ENCODE measurements at places on chromosomes 2 and 18.

DNA sequence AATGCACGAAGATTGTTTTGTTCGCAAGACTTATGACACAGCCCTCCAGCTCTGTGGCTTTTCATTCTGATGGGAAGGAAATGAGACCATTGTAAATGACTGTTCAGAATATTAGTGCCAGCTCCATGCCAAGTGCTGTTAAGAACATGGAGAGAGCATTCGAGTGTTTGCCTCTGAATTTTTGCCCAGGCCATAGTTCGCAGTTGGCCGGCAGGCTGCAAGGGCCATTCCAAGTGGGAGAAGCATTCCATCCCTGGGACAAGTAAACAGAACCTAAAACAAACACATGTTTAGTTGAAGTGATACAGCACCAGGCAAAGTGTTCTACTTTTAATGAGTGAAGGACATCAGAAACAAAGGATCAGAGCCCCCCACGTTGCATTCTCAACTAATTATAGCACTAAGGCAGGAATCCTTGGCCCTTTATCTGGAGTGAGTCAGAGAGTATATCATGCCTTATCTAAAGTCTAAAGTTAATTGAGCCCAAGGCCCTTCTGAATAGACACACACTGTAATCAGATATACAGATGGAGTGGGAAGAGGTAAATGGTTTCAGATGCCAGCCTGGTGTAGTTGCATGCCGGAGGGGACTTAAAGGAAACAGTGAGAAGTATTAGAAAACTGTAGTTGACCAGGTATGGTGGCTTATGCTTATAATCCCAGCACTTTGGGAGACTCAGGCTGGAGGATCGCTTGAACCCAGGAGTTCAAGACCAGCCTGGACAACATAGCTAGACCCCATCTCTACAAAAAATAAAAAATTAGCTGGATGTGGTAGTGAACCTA, 53.3 kb downstream of the NEDD4L start:
- DNase-seq, result no peak

DNA sequence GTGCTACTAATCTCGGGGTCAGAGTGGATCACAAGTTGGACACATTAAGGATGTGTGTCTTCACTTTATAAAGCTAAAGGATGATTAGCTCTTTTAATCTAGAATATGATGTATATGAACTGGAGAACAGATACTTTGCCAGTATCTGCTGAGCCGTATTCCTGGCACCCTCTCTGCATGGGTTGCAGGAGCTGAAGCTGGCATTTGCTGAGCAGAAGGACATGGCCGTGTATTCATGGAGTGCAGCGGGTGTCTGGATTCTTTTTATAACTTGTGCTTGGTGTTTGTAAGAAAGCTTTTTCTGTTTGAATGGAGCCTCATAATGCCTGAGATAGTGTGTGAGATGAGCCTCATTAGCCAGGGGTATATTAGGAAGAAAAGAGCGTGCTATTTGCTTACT, 103.9 kb upstream of the MCFD2 start:
- no peak for DNase-seq

GRCh38 chr2:46655551-46656436, 176.4 kb downstream of the TMEM247 start:
- DNase-seq, result no peak

GRCh38 chr2:234881413-234882241, 70.2 kb upstream of the SH3BP4 start:
- DNase-seq, result no peak

DNA sequence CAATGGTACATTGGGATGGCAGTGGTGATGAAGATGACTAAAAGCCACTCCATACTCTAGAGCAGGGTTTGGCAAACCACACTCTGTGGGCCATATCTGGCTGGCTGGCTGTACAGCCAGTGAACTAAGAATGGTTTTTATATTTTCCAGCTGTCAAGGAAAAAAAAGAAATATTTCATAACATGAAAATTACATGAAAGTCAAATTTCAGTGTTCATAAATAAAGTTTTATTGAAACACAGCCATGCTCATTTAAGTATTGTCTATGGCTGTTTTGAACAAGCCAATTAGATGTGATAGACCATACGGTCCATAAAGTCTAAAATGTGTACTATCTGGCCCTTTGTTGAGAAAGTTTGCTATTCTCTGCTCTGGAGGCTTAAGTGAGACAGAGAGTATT, 1.5 kb downstream of the TTC21B start:
- no peak for DNase-seq

DNA sequence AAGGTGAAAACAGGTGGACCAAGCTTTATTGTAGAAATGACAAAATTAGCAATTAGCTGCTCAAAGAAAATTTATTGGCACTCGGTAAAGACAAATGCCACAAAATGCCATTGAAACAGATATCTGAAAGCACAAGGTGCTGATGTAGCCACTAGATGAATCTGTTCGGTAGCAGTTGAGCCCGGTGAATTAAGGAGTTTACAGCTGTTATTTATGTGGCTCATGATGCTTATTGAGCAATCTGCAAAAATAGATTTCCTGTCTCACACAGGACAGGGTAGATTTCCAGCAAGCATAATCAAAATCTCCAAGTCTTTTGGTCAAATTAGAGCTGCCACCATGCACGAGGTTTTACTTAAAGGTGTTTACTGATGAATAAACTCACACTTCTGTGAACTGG, 182.2 kb downstream of the PPP1R1C start:
- DNase-seq, result no peak

- DNase-seq, result peak; percentile 0
Observed at GRCh38 chr2:176553685-176554100, 284.5 kb downstream of the MTX2 start.

DNA sequence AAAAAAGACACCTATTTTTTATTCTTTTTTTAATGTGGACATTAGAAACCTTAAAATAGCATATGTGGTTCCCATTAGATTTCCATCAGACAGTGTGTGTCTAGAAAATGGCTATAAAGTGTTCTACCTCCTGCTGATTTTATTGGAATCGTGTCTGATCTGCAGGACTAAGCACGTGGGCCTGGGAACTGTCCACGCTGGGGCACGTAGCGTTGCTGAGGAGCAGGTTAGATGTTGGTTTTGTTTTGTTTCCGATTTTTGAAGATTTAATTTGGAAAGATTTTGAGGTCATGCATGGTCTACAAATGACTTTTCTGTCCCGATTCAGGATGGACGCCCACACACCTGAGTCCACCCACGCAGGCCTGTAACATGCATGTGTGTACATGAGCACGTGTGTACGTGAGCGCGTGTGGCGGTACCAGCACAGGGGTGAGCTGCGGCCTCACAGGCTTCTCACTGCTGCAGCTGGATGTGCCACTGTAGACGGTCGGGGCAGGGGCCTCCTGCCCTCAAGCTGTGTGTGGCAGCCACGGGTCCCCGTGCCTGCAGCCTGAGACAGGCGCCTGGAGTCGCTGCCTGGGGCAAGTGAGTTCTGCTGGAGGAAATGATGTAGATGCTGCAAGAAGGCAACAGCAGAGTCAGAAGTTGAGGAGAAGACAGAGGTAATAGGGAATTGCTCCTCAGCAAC, 99.7 kb upstream of the CTDP1 start:
- DNase-seq, result no peak

DNA sequence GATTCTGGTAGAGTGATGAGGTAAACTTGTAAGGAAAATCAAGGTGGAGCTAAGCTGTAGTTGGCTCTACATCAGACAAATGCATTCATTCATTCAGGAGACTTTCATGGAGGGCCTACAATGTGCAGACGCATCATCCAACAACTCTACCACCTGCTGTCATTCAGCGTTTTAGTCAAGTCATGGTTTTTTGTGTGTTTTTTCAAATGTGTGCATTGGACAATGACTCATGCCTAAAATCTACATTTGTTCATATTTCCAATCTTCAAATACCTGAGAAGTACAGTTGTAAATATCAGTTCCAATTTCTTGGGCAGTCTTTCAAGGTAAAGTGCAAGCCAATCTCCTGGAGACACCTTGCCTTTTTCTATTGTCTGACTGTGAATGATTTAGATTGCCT, 108.0 kb upstream of the LGALSL start:
- DNase-seq, result no peak

GRCh38 chr2:104878863-104879512, 25.1 kb downstream of the POU3F3 start:
- no peak for DNase-seq

DNA sequence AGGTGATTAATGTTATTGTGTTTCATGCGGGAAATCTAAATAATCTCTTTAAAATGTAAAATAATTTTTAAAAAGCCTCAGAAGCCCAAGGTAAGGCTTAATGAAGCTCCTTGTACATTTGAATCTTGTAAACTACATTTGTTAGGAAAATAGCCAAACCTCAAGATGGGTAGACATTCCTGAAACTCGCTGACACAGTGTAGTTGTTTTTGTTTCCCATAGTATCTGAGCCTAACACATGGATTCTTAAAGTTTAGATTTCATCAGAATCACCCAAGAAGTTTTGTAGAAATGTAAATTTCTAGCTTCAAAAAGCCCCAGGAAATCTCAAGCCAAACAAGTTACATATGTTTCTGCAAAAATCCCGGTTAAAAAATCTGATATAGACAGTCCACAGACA, 1221.1 kb upstream of the ACVR2A start:
- no peak for DNase-seq

- no peak for DNase-seq
Observed at GRCh38 chr18:79393181-79393634, 2.5 kb upstream of the NFATC1 start.

DNA sequence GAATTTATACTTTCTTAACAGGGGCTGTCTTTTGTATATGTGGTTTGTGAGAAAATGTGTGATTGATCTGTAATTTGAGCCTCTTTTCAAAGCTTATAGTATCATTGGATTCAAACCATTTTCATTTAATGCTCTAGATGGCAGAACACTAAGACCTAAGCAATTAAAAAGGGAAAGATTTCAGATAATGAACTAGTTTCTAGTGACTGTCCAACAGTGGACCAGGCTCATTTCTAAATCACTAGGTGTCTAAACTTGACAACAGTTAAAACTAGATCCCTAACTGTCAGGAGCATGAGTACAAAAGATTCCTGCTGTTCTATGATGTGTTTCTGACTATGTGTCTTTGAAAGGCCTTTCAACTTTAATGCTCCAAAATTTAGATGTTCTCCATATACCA, 54.6 kb downstream of the ANKRD44 start:
- DNase-seq, result no peak

DNA sequence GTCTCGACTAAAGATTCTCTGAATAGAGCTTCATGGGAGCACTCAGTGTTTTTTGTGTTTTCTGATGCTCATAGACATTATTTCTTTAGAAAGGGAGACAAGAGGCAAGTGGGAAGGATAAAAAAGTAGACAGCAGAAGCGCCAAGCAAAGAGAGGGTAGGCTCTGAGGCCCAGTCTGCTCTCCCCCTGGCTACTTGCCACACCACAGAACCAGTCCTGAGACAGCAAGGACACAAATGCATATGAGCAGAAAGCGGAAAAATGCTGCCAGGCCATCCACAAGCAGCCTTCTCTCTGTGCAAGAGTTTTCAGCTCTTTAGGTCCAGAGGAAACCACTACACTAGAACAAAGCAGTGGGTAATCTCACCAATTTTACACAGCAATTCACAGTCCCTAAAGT, 285.4 kb downstream of the ZNF521 start:
- no peak for DNase-seq

GRCh38 chr2:64876137-64876647, 113.0 kb upstream of the SLC1A4 start:
- DNase-seq, result no peak

- DNase-seq, result no peak
Observed at GRCh38 chr2:68569604-68570003, 73.8 kb upstream of the PROKR1 start.

DNA sequence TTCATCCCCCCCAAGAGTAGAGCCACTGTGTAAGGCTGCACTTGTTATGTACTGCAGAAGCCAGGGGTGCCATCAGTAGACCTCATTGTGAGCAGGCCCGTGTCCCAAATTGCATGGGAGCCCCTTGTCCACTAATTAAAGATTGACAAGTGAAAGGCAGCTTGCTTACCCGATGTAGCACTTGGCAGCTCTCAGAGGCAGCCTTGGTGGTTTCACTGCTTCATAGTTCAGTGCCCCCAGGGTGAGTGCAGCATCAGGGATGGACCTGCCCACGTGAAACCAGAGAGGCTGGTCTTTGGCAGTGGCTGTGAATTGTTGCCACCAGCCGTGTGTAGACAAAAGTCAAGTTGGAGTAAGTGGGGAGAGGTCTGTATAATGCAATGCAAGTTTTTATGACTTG, 13.3 kb downstream of the TUBB6 start:
- no peak for DNase-seq

DNA sequence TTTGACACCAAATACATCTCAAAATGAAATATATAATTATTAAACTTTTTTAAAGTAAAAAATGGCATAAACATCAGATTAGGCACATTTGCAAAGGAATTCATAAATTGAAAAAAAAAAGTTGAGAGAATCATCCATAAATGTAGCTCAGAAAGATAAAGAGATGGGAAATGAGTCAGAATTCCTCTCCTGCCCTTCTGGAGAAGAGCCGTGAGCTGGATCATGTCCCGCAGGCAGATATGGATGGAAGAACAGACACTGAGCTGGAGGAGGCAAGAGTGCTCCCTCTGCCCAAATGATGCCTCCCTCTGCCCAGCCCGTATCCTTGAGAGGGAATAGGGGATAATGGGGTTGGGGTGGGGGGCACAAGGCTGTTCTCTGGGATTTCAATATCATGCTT, 190.9 kb downstream of the TFCP2L1 start:
- no peak for DNase-seq

DNA sequence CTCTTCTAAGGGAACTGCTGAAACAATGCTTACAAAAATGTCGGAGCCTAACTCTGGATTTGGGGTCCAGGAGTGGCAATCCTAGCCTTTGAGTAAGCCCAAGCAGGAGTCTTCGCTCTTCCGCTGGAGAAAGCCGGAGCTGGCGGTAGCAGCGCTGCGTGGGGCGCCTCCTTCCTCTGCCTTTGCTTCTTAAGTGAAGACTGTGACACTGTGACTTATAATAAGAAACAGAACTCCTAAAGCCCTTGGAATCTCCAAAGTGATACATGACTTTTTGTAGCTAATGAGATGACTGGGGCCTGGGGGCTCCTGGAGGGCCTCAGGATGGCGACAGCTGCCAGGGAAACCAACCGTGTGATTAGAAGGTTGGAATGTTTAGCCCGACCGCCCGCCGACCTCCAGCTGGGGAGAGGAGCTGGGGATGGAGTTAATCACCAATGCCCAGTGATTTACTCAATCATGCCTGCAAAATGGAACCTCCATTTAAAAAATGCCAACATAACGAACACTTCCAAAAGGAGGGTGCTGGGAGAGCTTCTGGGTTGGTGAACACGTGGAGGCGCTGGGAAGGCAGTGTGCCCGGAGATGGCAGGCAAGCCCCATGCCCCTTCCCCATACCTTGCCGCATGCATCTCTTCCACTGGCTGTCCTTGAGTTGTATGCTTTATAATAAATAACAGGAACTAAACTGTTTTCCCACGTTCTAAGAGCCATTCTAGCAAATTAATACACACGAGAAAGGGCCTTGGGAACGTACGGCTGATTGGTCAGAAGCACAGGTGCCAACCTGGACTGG, 29.0 kb upstream of the MAL start:
- no peak for DNase-seq

- no peak for DNase-seq
Observed at GRCh38 chr2:159129824-159130223, 156.7 kb downstream of the WDSUB1 start.

- DNase-seq, result no peak
Observed at GRCh38 chr2:139529080-139529479, 748.9 kb upstream of the NXPH2 start.
